ENCODE measurements at places on chromosomes 11 and 22.

DNA sequence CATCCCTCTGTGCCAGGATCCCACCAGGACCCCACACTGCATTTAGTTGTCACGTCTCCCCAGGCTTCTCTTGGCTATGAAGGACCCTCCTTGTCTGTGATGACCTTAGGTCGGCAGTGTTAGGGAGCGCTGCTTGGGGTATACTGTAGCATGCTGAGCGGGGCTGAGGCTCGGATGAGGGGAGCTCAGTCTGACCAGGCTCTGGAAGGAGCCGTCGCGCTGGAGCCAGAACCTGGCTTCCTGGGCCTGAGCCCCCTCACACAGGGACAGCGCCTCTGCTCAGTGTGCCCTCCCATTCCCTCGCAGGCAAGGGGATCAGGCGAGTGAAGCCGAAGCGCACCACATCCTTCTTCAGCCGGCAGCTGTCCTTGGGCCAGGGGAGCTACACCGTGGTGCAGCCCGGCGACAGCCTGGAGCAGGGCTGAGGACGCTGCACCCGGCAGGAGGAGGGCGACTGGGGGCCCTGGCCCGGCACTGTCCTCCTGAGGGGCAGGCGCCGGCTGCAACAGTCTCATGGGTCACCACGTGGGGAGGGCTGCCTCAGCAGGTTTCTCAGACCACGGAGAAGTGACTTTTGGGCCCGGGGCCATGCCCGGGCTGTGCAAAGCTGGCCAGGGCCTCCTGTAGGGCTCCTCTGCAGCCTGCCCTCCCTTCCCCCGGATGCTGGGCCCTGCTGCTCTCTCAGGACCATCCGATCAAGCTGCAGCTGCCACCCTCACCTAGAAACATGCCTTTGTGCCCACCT is 11.5 kb upstream of the NEAT1 start:
- H3K36me3 ChIP-seq = peaks cover 11% of the 10 kb centered on the region
- H3K27ac ChIP-seq = peak overlapping the region; percentile 80
- no peak overlapping the region for H3K4me3 ChIP-seq
- peaks cover 52% of the 10 kb centered on the region for H3K4me1 ChIP-seq
- DNase-seq = no peak

DNA sequence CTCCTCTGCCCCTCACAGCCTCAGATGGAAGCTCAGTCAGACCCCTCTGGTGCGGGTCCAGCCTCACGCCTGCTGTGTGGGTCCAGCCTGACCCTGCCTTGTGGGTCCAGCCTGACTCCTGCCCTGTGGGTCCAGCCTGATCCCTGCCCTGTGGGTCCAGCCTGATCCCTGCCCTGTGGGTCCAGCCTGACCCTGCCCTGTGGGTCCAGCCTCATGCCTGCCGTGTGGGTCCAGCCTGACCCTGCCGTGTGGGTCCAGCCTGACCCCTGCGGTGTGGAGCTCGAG is 445.3 kb downstream of the BRD1 start:
- no peaks in the 10 kb centered on the region for H3K27me3 ChIP-seq
- H3K27ac ChIP-seq = no peak overlapping the region
- H3K36me3 ChIP-seq = no peaks in the 10 kb centered on the region
- H3K4me3 ChIP-seq = no peak overlapping the region

DNA sequence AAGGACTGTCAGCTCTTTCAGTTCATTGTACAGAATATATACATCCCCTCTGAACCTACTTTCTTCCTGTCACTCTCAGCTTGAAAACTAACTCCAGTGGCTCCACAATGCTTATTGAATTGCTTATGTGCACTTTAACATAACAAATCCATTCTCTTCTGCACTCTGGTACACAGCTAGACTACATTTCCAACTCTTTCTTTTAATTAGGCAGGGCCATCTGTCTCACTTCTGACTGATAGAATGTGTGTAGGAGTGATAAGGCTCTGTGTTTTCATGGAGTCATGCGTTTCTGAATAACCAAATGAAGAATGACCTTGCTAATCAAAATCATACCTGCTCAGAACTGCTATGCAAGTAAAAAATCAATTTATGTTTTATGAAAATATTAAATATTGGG is 278.5 kb upstream of the CCDC179 start:
- no peaks in the 10 kb centered on the region for H3K4me1 ChIP-seq
- H3K4me3 ChIP-seq = no peak overlapping the region
- no peaks in the 10 kb centered on the region for H3K27me3 ChIP-seq
- H3K36me3 ChIP-seq = no peaks in the 10 kb centered on the region

DNA sequence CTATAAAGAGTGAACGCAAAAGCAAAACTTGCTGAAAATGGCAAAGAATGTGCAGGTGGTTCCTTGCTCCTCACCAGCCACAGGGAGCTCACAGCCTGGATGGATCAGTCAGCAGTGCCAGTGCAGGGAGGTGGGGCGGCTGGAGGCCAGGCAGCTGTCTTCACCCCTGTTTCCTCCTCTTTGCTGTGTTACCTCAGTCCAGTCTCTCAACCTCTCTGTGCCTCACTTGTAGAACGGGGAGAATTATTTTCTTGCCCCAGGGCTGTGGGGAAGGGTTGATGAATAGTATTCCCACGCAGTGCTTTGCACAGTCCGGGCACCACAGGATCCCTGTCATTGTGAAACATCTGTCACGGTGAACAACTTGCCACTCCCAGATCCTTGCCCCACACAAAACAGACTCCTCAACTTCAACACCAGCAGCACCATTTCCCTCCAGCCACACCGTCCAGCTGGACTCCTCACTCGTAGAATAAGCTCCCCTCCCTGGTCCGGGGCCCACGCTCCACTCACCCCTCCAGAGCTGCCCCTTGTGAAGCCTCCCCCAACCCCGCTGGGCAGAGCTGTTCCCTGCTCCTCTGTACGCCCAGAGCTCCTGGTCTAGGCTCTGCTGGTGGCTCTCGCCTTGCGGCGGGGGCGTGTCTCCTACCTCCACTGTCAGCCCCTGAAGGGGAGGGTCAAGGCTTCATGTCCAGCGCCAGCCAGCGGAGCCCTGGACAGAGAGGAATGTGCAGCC is 27.7 kb downstream of the MPPED1 start:
- H3K4me1 ChIP-seq = no peaks in the 10 kb centered on the region
- no peak overlapping the region for H3K27ac ChIP-seq
- no peak for DNase-seq
- no peak overlapping the region for H3K4me3 ChIP-seq
- peaks cover 8% of the 10 kb centered on the region for H3K27me3 ChIP-seq
- no peaks in the 10 kb centered on the region for H3K36me3 ChIP-seq

- no peak for DNase-seq
- H3K4me3 ChIP-seq = no peak overlapping the region
- no peaks in the 10 kb centered on the region for H3K4me1 ChIP-seq
- H3K27ac ChIP-seq = no peak overlapping the region
- H3K36me3 ChIP-seq = no peaks in the 10 kb centered on the region
Measured at GRCh38 chr11:75087319-75088305, 9.1 kb downstream of the OR2AT4 start.

DNA sequence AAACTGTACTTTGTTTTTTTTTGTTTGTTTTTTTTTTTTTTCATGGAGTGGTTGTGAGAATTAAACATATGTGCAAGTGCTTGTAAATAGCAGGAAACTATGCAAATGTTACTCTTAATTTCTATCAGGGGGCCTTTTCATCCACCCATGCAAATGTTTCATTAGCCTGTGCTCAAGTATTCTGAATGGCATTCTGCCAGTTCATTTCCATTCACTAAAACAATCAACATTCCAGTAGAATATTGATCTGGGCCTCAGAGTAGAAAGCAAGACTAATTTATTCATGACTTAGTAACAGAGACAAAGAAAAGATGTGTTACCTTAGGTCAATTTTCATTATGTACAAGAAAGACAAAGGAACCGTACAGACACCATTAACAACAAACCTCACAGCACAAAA is 971.4 kb downstream of the DLG2 start:
- no peak overlapping the region for H3K4me3 ChIP-seq
- no peaks in the 10 kb centered on the region for H3K27me3 ChIP-seq
- no peaks in the 10 kb centered on the region for H3K4me1 ChIP-seq

DNA sequence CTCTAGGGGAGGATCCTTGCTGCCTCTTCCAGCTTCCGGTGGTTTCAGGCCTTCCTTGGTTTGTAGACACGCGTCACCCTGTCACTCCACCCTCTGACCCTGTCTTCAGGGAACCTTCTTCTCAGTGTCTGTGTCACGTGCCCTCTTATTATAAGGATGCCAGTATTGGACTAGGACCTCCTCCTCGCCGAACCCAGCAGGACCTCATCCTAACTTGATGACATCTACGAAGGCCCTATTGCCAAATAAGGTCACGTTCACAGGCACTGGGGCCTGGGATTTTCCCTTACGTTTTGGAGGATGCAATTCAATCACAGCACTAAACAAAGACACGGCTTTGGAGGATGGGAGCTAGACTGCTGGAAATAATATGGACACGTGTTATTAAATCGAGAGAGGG is 408.7 kb downstream of the BRD1 start:
- no peaks in the 10 kb centered on the region for H3K27me3 ChIP-seq
- H3K4me3 ChIP-seq = no peak overlapping the region
- no peaks in the 10 kb centered on the region for H3K36me3 ChIP-seq
- no peak overlapping the region for H3K27ac ChIP-seq

- H3K4me3 ChIP-seq = no peak overlapping the region
- no peaks in the 10 kb centered on the region for H3K36me3 ChIP-seq
- no peaks in the 10 kb centered on the region for H3K4me1 ChIP-seq
- H3K27me3 ChIP-seq = no peaks in the 10 kb centered on the region
Measured at GRCh38 chr11:99268886-99269285, 248.1 kb downstream of the CNTN5 start.

- no peak overlapping the region for H3K27ac ChIP-seq
- no peaks in the 10 kb centered on the region for H3K4me1 ChIP-seq
- no peaks in the 10 kb centered on the region for H3K27me3 ChIP-seq
- H3K36me3 ChIP-seq = no peaks in the 10 kb centered on the region
Measured at GRCh38 chr11:28483072-28483867, 375.1 kb downstream of the METTL15 start.

DNA sequence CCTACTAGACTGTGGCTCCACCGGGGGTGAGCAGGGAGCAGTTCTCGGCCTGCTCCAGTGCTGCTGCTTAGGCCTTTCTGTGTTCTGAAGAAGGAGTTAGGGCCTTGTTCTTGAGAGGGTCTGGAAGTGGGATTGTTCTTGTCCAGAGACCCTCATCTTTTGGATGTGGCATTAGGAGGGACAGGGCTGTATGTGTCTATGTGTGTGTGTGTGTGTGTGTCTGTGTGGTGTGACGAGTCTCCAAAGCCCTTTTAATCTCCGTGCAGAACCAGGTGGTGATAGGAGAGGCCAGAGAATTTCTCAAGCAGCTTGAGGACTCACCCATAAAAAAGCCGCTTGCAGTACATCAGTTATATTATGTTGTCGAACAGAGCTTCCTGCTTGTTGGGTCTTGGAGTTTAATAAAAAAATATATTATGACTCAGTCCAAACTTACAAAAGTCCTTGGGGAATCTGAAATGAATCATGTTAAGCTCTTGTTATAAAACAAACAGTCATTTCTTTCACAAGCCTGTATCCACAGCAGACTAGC is 196.5 kb downstream of the TENM4 start:
- no peaks in the 10 kb centered on the region for H3K27me3 ChIP-seq
- H3K4me1 ChIP-seq = peaks cover 13% of the 10 kb centered on the region
- H3K27ac ChIP-seq = peak overlapping the region; percentile 78
- DNase-seq = peak; percentile 38
- H3K36me3 ChIP-seq = no peaks in the 10 kb centered on the region

Measured in tibial nerve (tissue), 4 donors.